ENCODE measurements at places on chromosomes 2 and 18. TPM values are rescaled to one million over a fixed set of nuclear protein-coding genes. Genes with fewer than 3 reads are reported as not detected.

GRCh38 chr2:48126162-48126561 is 219.9 kb upstream of the FBXO11 start:
- no peaks in the 10 kb centered on the region for H3K4me1 ChIP-seq
- DNase-seq: no peak
- H3K27ac ChIP-seq: no peak overlapping the region
- no peaks in the 10 kb centered on the region for H3K27me3 ChIP-seq
- H3K36me3 ChIP-seq: no peaks in the 10 kb centered on the region

FHOD3 gene
- 0.55 TPM for total RNA-seq

SPAST gene
- total RNA-seq: 16.0 TPM

PRKAG3 gene
- not detected for total RNA-seq

ASB18 gene
- not detected for total RNA-seq

AGAP1 gene
- 25.4 TPM for total RNA-seq
